Non-pigmented ciliary epithelial cell (primary cell): ENCODE measurements at places on chromosomes 1 and 21.

DNA sequence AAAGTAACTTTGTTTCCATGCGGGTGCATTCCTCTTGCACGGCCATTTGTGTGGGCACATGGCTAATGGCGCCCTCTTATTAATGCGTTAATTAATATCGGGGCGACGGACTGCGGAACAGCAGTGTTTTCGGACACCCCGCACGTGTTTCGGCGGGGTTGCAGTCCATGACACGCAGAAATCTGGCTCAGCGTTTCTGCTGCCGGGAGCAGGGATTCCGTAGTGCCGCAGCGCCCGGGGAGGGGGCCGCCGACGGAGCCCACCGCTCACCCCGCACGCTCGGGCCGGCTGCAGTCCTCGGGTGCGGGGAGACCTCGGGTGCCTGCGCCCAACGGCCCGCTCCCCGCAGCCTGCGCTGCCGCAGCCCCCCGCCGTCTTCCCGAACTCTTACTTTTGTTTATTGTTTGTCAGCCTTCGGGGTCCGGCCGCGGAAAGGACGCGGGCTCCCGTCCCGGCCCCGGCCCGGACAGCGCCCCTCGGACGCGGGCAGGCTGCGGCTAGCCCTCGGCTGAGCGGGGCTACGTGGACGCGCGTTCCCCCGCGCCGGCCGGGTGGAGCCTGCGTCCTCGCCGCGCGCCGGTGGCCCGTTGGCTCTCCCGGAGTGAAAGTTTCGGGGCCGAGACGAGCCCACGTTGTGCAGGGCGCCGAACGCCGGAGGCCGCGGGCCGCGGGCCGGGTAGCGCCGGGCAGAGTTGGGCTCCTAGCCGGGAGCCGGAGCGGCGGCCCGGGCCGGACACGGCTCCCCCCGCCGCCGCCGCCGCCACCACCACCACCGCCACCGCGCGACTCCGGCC lies 849 bp downstream of the NFIA start:
- no peak for DNase-seq

- no peak for DNase-seq
Measured at GRCh38 chr21:45386728-45387371, 18.1 kb upstream of the COL18A1 start.

GRCh38 chr1:190207733-190208132 lies 269.9 kb downstream of the BRINP3 start:
- DNase-seq: no peak

DNA sequence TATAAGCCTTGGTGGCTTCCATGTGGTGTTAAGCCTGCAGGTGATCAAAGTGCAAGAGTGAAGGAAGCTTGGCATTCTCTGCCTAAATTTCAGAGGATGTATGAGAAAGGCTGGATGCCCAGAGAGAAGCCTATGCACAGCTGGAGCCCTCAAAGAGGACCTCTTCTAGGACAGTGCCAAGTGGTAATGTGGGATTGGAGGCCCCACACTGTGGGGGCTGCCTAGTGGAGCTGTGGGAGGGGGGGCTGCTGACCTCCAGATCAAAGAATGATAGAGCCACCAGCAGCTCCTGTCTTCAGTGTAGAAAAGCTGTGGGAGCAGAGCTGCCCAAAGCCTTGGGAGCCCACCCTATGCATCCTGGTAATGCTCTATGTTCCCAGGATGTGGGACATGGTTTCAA lies 1512.7 kb upstream of the TPTE start:
- no peak for DNase-seq

- no peak for DNase-seq
Measured at GRCh38 chr1:78441921-78442320, 48.9 kb upstream of the PTGFR start.

DNA sequence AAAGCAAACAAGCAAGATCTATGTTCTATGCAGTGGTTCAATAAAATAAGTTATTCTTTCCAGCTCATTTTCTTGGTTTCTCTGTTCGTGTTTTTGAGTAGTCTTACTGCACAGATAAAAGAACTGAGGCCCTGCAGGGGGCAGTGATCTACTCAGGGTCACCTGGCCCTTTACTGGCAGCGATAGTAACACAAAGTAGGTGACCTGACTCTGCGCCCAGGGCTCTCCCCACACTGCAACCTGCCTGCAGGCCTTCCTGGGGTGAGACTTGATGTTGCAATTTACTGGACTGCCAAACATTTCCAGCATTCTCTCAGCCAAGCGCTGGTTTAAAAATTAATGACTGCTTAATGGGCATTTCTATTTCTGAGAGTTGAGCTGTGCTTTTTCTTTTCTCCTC lies 110.3 kb downstream of the HUNK start:
- DNase-seq: no peak

GRCh38 chr1:10121688-10122087 lies 88.7 kb upstream of the KIF1B start:
- DNase-seq: no peak

DNA sequence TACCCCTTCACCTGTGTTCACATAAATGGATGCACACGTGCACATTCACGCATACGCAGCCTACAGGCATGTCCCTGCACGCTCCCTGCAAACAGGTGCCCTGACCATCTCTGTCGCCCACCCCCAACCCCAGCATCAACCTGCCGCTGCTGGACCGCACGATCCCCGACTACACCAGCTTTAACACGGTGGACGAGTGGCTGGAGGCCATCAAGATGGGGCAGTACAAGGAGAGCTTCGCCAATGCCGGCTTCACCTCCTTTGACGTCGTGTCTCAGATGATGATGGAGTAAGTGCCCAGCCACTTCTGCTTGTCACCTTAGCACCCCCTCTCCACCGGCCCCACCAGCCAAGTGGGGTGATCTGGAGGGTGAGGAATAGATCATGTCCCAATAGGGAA lies 60.4 kb downstream of the LACTBL1 start:
- DNase-seq: no peak

DNA sequence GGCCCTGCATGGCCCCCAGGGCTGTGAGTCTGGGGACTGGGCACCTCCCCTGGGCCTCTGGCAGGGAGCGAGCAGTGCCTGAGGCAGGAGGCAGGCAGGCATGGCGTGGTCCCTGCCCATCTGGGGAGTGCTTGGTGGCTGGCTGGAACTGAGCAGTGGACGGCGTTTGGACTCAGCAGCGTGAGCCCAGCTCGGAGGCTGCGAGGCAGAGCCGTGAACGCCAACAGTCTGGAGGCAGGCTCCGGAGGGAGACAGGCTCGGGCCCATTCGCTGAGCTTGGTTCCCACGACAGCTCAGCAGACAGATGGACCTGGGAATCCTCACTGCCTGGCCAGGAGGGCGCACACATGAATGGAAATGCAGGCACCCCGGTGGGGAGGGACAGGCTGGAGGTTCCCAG lies 160.7 kb upstream of the POU3F1 start:
- DNase-seq: no peak

GRCh38 chr1:21936366-21937031 lies 611 bp downstream of the HSPG2 start:
- DNase-seq: no peak

- no peak for DNase-seq
Measured at GRCh38 chr21:42058631-42059111, 12.4 kb upstream of the UMODL1 start.

DNA sequence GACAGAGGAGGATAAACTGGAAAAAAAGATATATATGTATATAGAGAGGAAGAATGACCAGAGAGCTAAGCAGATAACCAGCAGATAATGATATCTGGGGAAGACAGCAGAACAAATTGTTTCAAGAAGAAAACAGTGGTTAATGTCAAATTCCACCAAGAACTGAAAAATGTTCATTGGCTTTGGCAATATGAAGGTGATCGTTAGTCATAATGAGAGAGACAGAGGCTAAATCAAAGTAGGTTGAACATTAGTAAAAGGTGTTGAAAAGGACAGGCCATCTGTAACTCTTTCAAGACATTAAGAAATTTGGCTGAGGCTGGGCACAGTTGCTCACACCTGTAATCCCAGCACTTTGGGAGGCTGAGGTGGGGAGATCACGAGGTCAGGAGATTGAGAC lies 25.3 kb upstream of the CR2 start:
- no peak for DNase-seq

DNA sequence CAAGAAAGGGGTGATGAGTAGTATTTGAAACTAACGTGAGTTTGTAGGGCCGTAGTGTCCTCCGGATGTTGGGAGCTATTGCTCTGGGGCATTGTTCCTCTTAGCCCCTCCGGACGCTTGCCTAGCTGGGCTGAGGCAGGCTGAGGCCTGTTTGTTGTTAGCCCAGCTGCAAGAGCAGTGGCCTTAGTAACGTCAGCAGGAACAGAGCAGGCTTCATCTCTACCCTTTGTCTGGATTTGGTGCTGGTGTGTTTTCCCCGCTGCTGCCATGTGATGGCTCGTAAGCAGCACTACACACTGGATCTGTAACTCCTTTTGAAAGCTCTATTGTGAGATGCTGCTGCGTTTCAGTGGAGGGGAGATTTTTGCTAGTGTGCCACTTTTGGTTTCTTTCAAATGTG lies 57.6 kb downstream of the DNM3 start:
- no peak for DNase-seq

DNA sequence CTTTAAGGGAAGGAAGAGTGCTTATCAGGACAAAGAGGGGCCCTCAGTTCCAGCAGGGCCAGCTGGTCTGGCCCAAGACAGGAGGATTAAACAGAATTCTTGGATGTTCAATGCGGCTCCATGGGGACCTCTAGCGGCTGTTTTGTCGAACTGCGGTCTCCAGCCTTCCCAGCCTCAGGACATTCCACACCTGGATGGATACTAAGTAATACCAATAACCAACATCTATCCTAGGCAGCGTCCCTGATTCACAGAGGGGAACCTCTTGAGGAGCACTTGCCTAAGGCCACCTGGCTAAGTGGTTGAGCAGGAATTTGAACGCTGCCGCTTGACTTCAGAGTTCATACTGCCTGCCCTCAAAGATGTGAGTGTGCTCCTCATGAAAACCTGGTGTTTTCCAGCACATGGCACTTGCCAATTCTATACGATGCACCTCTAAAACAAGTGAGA lies 15.5 kb upstream of the CD247 start:
- DNase-seq: no peak

DNA sequence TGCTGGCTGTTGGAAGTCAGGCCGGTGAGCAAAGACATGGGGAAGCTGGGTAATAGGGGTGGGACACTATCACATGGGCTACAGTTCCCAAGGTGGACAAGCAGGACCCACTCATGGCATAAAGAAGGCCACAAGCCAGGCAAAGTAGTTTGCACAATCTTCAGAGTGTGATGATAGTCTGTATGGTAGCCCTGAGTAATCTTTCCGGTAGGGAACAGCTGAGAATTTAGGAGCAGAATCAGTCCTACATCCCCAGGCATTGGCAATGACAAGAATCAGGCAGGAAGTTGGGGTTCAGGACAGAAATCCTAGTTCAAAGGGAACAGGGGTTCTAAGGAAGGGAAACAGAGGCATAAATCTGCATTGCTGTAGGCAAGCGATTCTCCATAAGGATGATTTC lies 23.9 kb upstream of the SPATA6 start:
- no peak for DNase-seq

- DNase-seq: no peak
Measured at GRCh38 chr1:43610339-43610738, 39.6 kb upstream of the KDM4A start.

GRCh38 chr1:203273869-203274602 lies 31.3 kb upstream of the BTG2 start:
- DNase-seq: no peak

- peak; percentile 32 for DNase-seq
Measured at GRCh38 chr1:20380616-20381035, 90.0 kb downstream of the VWA5B1 start.

GRCh38 chr21:41847066-41847804 lies 31.9 kb downstream of the PRDM15 start:
- DNase-seq: no peak

DNA sequence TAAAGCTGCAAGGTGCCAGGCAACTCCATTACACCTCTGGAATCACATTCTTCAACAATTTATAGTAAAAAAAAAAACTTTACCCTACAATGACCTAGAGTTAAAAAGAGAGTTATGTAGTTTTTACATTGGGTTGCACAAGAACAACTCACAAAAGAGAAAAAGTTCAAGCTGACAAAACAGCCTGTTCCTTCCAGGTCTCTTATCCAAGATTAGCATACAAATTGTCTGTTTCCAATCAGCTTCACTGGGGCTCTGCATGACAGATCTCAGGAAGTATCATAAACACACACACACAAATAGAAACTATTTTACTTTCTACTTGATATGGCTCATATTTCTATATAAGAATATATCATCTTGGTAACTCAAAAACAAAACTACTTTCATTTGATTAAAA lies 154.6 kb downstream of the PCNX2 start:
- no peak for DNase-seq

GRCh38 chr1:62194651-62195544 lies at the start of gene L1TD1:
TSS of gene L1TD1 (plus strand) at chr1:62194849. CDS start at chr1:62206629, 11,780 bp downstream.
- DNase-seq: no peak

DNA sequence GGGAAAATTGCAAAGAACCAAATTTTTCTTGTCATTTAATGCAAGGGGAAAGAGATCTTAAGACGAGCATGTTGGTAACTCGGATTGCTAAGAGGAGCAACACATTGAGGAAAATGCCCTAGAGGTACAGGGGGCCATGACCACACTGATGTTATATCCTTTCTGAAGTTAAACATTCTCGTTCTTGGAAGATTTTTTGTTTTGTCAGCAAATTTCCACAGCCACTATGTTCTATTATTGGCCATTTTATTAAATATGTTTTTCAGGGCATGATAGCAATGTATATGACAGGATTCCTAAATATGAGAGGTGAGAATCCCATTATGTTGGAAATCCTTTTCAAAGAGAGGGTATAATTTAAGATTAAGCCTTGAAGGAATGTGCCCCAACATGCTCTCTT lies 627.2 kb upstream of the PKN2 start:
- DNase-seq: no peak

DNA sequence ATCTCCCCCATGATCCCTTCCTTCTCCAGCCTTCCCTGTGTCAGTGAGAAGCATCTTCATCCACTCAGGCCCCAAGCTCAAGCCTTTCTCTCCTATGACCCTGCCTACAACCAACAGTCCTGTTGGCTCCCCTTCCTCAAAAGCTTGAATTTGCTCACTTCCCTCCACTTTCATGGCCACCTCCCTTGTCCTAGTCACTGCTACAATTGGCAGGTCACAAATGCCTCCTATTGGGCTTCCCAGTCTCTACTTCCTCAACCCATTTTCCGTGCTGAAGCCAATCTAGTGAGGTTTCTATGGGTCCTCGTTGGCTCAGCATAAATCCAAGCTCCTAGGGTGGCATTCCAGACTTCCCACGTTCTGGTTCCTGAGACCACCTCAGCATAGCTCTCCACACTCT lies 40.2 kb upstream of the SLC6A9 start:
- no peak for DNase-seq

GRCh38 chr1:29235955-29236711 lies at the start of gene PTPRU:
TSS of gene PTPRU (plus strand) at chr1:29236522. CDS start at chr1:29236645, 123 bp downstream.
- DNase-seq: no peak

DNA sequence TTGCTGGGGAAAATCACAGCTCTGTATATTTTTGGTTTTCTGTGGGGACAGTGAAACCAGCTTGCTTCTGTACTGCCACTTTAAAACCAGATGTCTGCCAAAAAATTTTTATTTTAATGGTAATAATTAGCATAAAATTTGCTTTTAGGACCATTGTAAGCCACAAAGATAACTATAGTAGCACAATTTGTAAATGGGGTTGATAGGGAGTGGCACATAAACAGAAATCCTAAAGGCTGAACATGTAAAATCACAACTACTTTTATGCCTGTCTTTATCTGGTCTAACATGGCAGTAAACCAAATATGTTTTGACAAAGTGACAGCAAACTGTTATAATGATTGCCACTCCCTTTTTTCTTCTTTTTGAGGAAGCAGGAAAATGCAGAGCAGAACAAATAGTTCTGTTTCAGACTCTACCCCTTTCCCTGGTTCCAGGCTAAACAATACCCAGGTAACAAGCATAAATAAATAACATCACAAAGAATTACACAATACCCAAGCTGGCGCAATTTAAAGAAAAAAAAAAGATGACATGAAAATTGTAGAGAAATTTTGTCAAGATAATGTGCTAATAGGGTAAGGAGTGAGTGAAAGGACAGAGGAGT lies 24.0 kb upstream of the CCDC181 start:
- DNase-seq: no peak
